ENCODE measurements at places on chromosomes 2 and 18. TPM values are rescaled to one million over a fixed set of nuclear protein-coding genes. Genes with fewer than 3 reads are reported as not detected.

RTKN gene
- total RNA-seq = 12.7 TPM

CCL20 gene
- total RNA-seq = 1.5 TPM

LBX2 gene
- total RNA-seq = 0.95 TPM

DNA sequence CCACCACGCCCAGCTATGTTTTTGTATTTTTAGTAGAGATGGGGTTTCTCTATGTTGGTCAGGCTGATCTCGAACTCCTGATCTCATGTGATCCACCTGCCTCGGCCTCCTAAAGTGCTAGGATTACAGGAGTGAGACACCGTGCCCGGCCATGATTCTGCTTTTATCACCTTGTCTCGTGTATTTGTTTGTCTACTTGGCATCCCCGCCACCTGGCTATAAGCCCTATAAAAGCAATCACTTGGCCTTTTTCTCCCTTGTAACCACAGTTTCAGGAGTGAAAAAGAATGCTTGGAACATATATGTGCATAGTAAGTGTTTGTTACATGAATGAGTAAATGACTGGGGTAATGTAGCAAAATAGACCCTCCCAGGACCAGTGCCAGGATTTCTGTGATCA lies 77.5 kb upstream of the PAPOLG start:
- no peak for DNase-seq

DNA sequence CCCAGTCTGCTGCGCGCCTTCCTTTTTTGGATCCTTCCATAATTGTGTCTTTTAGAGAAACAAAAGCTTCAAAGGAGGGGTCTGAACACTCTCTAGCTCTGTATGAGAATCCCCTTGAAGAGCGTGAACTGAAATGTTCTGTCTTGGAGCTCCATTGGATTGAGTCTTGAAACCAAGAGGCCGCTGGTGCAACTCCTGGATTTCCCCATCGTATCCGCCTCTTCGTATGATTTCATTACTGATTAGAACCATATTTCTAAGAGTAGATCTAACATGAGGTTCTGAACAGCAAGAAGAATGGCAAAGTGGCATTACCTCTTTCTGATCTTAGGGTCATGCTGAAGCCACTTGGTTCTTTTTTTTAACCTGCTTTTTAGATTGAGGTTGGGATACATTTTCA lies 31.4 kb upstream of the NRP2 start:
- no peak for DNase-seq

GRCh38 chr18:10768221-10768620 lies 242.4 kb downstream of the NAPG start:
- DNase-seq = no peak

Data from MG63 (cell line).